ENCODE measurements at places on chromosomes 1 and 21.

DNA sequence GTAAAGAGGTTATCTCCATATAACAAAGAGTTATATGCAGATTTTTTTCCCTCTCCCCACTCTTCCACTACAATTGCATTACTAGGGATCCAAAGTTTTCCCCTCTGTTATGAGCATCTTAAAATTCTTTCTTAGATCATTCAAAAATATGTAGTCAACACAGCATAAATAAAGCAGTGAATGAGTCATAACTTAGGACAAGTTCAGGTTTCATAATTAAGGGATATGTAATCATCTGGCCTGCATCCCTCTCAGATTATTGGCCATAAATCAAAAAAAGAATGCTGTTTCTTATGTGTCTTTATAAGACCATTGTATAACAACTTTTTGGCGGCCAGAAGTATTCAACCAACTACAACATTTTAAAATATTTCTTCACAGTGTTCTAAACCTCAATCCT is 1526.1 kb downstream of the KCNT2 start:
- no peak for DNase-seq

GRCh38 chr1:213054733-213055591 is 3.9 kb downstream of the RPS6KC1 start:
- no peak for DNase-seq

DNA sequence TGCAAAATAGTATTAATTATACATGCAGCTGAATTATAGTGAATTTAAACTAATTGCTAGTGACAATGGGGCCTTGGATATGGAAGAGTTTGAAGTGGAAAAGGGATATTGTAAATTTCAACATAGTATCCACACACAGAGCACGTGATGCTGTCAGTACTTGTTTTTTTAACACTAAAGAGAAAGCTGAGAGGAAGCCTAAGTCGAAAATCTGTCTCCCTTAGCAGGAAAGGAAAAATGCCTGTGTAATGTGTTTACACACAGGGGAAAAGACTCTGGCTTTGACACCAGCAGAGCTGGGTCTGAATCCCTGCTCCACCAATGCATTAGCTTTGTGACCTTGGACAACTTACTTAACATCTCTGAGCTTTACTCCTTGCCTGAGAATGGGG is 42.6 kb downstream of the PCSK9 start:
- no peak for DNase-seq

GRCh38 chr1:175383239-175383638 is 190.7 kb upstream of the KIAA0040 start:
- DNase-seq: no peak

DNA sequence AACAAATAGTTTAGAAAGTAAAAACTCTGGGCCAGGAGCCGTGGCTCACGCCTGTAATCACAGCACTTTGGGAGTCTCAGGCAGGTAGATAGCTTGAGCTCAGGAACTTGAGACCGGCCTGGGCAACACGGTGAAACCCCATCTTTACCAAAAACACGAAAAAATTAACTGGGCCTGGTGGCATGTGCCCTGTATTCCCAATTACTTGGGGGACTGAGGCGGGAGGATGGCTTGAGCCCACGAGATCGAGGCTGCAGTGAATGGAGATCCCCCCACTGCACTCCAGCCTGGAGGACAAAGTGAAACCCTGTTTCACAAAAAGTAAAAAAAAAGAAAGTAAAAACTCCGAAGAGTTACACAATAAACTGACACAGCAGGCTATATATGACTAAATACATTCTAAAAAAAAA is 10.6 kb downstream of the CEP170 start:
- DNase-seq: no peak
